H1 (cell line): ENCODE measurements at places on chromosomes 4 and X.

DNA sequence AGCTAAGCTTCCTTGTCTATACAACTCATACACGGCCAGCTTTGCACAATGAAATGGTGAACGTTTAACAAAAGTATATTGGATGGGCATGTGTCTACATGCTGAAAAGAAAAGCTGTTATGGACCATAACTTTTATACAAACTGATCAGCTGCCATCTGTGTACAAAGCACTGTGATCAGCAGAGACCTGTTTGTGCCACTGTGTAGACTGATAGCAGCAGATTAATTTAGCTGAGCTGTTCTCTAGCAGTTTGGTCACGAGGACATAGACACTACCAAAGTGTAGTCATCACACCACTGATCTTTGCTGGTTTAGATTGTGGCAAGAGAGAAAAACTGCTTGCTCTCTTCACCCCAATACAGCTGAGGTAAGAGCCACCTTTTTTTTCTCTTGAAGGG, 124.5 kb downstream of the RAPGEF2 start:
- no peak overlapping the region for H3K27ac ChIP-seq
- no peaks in the 10 kb centered on the region for H3K36me3 ChIP-seq
- H3K27me3 ChIP-seq = no peaks in the 10 kb centered on the region
- no peak for DNase-seq

DNA sequence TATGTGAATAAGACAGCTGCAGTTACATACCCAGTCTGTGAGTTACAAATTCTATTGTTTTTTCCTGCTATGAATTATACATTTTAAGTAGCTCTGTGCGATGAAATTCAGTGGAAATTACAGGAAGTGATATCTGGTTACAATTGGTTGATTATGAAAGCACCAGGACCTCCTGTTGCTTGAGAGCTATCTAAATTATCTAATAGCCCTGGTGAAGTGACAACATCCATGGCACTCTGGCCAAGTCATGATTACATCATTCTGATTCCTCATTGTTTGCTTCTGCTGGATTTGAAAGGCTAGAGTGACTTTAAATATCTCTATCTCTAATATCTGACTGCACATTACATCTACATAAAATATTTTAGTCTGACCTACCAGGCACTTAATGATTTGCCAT, 515.0 kb downstream of the CFAP47 start:
- no peak overlapping the region for H3K4me3 ChIP-seq
- no peaks in the 10 kb centered on the region for H3K4me1 ChIP-seq
- no peaks in the 10 kb centered on the region for H3K36me3 ChIP-seq
- no peak overlapping the region for H3K27ac ChIP-seq
- H3K27me3 ChIP-seq = no peaks in the 10 kb centered on the region
- no peak for DNase-seq

DNA sequence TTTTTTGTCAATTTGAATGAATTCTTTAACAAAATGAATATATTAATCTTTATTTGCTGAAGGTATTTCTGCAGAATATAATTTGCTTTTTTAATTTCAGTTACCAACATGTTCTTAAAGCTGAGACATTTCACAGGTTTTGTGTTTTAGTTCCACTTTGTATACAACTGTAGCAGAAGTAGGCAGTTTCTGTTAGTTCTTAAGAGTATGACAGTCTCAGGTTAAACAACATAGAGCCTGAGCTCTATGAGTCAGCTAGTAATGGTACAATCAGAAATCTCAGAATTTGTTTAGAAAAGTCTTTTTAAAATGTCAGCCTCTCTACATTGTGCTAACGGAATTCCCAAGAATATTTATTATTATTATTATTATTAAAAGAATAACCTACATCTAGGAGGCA, 50.4 kb downstream of the GSTCD start:
- no peaks in the 10 kb centered on the region for H3K4me1 ChIP-seq
- DNase-seq = no peak
- H3K36me3 ChIP-seq = no peaks in the 10 kb centered on the region

GRCh38 chr4:68896749-68897148, 54.9 kb downstream of the UGT2A3 start:
- no peak overlapping the region for H3K27ac ChIP-seq
- H3K4me1 ChIP-seq = no peaks in the 10 kb centered on the region
- H3K36me3 ChIP-seq = no peaks in the 10 kb centered on the region
- H3K4me3 ChIP-seq = no peak overlapping the region

DNA sequence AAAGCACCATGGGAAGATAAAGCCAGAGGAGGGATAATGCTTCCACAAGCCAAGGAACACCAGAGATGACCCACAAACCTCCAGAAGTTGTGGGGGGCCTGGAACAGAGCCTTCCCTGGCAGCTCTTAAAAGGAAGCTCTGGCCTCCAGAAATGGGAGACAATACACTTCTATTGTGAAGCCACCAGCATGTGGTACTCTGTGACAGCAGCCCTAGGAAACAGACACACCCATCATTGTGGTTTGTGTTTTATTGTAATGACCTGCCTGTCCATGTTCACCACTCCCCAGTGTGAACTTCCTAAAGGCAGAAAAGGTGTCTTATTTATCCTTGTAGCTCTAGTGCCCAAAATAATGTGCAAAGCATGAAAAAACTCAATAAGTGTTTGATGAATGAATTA, 264.1 kb upstream of the GATB start:
- H3K4me1 ChIP-seq = no peaks in the 10 kb centered on the region
- H3K27me3 ChIP-seq = no peaks in the 10 kb centered on the region
- H3K36me3 ChIP-seq = no peaks in the 10 kb centered on the region

- peaks cover 4% of the 10 kb centered on the region for H3K4me1 ChIP-seq
- H3K27ac ChIP-seq = no peak overlapping the region
- H3K4me3 ChIP-seq = no peak overlapping the region
- no peak for DNase-seq
- H3K36me3 ChIP-seq = no peaks in the 10 kb centered on the region
Measured at GRCh38 chr4:23153076-23153475, 460.3 kb downstream of the GBA3 start.

- H3K4me3 ChIP-seq = no peak overlapping the region
- no peaks in the 10 kb centered on the region for H3K27me3 ChIP-seq
- no peak overlapping the region for H3K27ac ChIP-seq
- H3K36me3 ChIP-seq = no peaks in the 10 kb centered on the region
- no peaks in the 10 kb centered on the region for H3K4me1 ChIP-seq
Measured at GRCh38 chr4:11650801-11651596, 222.3 kb upstream of the HS3ST1 start.
